ENCODE measurements at places on chromosomes 5 and 9. TPM values are rescaled to one million over a fixed set of nuclear protein-coding genes. Genes with fewer than 3 reads are reported as not detected.
A peak's percentile ranks its signal among the peaks of the same experiment; 100 is the strongest.

SLC6A19 gene
- total RNA-seq: 0.29 TPM

SNX18 gene
- 28.0 TPM for total RNA-seq

AQP3 gene
- total RNA-seq: 24.1 TPM

TTC23L gene
- total RNA-seq: 0.09 TPM

TRUB2 gene
- total RNA-seq: 37.4 TPM

DNA sequence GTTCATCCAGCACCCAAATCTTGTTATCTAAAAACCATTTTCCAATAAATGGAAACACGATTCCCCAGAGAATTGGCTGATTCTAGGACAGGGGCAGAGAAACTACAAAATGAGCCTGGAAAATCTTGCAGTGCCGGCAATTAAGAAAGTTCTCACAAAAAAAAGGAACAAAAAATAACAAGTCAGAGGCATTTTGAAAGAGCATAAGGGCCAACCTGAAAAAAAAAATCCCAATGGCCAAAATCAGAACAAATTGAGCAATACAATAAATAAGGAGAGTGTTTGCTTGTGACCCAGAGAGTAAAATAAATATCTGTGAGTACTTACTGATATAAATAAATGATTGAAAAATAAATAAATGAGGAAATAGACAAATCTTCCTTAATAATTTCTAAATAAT is 55.1 kb upstream of the S1PR3 start:
- no peak overlapping the region for H3K4me3 ChIP-seq
- peaks cover 19% of the 10 kb centered on the region for H3K4me1 ChIP-seq
- DNase-seq: no peak
- H3K36me3 ChIP-seq: no peaks in the 10 kb centered on the region
- no peaks in the 10 kb centered on the region for H3K27me3 ChIP-seq

GRCh38 chr5:133933670-133934295 is 34.6 kb downstream of the C5orf15 start:
- no peak overlapping the region for H3K27ac ChIP-seq
- no peak for DNase-seq
- H3K36me3 ChIP-seq: no peaks in the 10 kb centered on the region

- H3K4me3 ChIP-seq: no peak overlapping the region
- no peaks in the 10 kb centered on the region for H3K36me3 ChIP-seq
- H3K4me1 ChIP-seq: no peaks in the 10 kb centered on the region
- no peak overlapping the region for H3K27ac ChIP-seq
Observed at GRCh38 chr5:114377946-114378345, 16.1 kb downstream of the KCNN2 start.

- no peak overlapping the region for H3K27ac ChIP-seq
- H3K27me3 ChIP-seq: no peaks in the 10 kb centered on the region
- no peaks in the 10 kb centered on the region for H3K36me3 ChIP-seq
- H3K4me3 ChIP-seq: no peak overlapping the region
Observed at GRCh38 chr5:110665184-110665726, 61.2 kb downstream of the TMEM232 start.

DNA sequence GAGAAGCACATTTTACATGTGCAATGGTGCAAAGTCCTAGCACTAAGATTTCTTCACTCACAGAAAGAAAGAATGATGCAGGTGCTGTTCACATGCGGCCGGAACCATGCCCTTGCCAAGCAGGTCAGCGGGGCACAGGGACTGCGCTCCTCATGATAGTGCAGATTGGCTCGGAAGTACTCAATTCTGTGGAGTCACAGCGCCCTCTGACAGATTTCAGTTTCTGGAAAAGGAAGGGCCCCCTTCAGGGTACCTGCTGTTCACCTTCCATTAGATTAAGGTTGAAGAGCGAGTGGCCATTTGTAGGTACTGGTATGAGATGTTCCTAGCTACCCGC is 75.7 kb downstream of the TMC1 start:
- H3K4me3 ChIP-seq: no peak overlapping the region
- H3K27me3 ChIP-seq: no peaks in the 10 kb centered on the region
- peak; percentile 0 for DNase-seq
- H3K36me3 ChIP-seq: no peaks in the 10 kb centered on the region
- H3K4me1 ChIP-seq: no peaks in the 10 kb centered on the region

DNA sequence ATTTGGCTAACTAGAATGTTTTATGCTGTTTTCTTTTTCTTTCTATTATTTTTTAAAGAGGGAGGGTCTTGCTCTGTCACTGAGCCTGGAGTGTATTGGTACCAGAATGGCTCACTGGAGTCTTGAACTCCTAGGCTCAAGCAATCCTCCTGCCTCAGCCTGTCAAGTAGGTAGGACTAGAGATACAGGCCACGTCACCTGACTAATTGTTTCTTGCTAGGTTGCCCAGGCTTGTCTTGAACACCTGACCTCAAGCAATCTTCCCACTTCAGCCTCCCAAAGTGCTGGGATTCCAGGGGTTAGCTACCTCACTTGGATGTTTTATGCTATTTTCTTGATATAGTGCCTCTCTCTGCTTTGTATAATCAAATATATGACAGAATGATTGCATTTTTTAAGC is 166.2 kb downstream of the AOPEP start:
- peaks cover 11% of the 10 kb centered on the region for H3K4me1 ChIP-seq
- H3K27me3 ChIP-seq: no peaks in the 10 kb centered on the region
- H3K27ac ChIP-seq: no peak overlapping the region
- H3K4me3 ChIP-seq: no peak overlapping the region

DNA sequence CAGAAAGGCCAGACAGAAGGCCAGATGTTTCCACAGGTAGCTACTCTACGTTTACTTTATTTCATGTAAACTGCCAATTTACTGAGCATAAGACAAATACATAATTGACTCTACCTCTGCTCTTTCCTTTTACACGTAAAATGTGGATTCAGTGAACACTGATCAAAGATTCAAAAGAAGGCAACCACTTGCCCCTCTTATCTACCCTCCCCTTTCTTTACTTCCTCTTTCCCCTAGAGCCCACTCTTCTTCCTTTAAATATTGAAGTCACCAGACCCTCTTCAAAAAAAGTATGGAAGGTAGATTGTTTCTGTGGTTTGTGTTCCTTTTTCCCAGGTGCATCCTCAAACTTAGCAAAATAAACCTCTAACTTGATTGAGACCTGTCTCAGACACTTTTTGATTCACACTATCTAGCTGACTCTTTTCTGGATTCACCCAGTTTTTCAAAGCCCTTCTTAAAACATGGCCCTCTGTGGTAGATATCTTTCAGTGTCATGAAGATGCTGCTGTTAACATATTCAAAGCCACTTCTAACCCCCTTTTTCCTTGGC is 6.7 kb downstream of the FAM114A2 start:
- no peak for DNase-seq
- H3K27ac ChIP-seq: no peak overlapping the region
- H3K36me3 ChIP-seq: no peaks in the 10 kb centered on the region
